ENCODE measurements at places on chromosomes 5 and 9.

DNA sequence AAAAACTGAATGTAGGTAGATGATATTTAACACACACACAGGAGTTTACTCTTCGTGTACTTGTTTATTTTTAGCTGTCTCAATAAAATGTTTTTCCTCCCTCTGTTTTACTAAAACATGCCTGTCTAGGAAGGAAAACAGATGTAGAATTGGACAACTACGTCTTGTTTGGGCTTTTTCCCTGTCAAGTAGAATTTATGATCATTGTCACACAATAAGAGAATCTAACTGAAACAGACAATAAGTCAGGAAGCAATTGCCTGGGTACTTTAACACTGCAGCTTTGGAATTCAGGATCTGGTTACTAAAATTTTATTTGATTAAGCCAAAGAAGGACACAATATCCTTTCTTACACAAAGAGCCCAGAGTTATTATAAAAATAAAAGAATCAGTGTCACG is 164.2 kb downstream of the ZDHHC21 start:
- DNase-seq, result no peak

DNA sequence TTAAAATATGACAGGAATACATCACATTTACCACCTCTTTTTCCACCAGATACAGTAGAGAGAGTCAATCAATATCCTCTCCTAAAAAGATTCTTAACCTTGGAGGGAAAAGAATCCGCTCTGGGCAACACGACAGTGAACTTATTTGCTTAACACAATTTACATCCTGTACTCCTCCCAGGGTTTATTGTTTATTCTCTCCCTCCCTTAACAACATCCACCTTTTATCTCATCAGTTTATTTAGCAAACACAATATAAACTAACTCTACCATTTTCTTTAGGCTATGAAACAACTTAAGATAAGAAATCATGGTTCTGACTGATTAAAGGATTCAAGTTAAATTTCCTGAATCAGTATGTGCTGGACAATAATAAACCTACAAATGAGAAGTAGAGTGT is 50.9 kb downstream of the CERT1 start:
- DNase-seq, result no peak

- no peak for DNase-seq
These were observed 221.3 kb downstream of the PIK3R1 start for GRCh38 chr5:68436686-68437520.

GRCh38 chr9:79257228-79257781 is 314.5 kb upstream of the TLE4 start:
- no peak for DNase-seq

GRCh38 chr5:64854855-64855254 is 86.1 kb downstream of the CWC27 start:
- no peak for DNase-seq
